PC-3 (cell line): ENCODE measurements at places on chromosomes 1 and 21. TPM values are rescaled to one million over a fixed set of nuclear protein-coding genes. Genes with fewer than 3 reads are reported as not detected.

The BEST4 gene
- total RNA-seq, result not detected in 2 replicates

The C1QB gene
- total RNA-seq, result not detected in 2 replicates

GRCh38 chr1:97572561-97572960 is 348.3 kb downstream of the DPYD start:
- DNase-seq, result no peak

DNA sequence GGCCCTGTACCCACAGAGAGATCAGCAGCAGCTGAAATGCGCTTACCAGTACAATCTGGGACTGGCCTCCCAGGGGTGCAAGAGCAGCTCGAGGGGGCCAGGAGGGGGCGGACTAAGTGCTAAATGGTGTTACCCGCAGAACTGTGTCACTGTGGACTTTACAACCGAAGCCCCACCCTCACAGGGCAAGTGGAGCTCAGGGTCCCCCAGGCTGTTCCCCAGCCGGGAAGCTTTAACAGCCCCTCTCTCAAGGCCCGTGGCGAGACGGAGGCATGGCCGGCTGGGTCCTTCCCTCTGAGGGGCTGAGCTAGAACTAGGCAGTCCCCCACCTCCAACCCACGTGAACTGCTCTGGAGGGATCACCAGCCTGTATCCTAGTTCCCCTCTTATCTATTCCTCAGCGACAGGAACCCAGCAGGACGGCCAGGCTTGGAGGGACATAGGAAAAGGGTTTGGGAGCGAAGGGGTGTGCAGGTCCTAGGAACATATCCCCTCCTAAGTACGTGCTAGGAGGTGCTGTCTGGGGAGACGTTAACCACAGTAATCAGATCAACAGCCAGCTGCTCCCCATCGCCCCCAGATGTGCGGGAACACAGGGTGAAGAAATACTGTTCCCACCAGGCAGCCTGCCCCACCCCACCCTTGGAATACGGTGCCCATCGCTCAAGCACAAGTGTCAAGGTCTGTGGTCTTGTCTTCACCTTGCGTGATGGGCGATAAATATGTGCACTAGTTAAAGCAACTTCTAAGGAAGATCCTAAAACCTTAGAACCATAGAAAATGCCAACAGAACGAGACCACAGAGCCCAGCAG is 24.4 kb downstream of the ZBTB17 start:
- DNase-seq, result no peak

The ASCL5 gene
- total RNA-seq, result 2.4 and 3.1 TPM in 2 replicates

DNA sequence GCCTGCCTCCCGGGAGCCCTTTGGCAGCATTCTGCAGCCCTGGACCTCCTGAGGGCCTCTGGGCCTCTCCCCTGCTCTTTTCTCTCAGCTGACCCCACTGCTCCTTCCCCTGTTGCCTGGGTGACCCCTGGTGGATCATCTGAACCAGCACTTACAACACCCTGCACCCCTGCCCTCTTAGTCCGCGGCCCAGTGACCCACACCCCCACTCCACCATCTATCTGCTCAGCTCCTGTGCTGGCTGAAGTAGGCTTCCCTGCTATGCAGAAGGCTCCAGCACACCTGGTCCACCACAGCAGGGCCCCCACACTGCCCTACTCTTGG is 74.0 kb downstream of the DMRTA2 start:
- DNase-seq, result no peak

DNA sequence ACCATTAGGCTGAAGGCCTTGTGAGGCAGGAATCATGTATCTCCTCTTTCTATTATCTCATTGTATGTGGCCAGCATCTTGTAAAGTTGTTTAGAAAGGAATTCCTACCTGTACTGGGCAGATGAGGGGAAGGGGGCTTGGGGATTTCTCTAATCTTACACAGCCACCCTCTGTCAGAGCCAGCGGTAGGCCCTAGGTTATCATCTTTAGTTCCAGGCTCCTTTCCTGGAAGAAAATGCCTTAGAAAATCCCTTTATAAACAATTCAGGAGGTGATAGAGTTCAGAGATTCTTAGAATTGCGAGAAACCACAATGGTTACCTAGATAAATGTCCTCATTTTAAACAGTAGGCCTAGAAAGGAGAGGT is 35.2 kb downstream of the DPT start:
- no peak for DNase-seq

The BTBD19 gene
- total RNA-seq, result 0.58 and 4.3 TPM in 2 replicates

The HSF2BP gene
- 1.2 and 2.4 TPM in 2 replicates for total RNA-seq

DNA sequence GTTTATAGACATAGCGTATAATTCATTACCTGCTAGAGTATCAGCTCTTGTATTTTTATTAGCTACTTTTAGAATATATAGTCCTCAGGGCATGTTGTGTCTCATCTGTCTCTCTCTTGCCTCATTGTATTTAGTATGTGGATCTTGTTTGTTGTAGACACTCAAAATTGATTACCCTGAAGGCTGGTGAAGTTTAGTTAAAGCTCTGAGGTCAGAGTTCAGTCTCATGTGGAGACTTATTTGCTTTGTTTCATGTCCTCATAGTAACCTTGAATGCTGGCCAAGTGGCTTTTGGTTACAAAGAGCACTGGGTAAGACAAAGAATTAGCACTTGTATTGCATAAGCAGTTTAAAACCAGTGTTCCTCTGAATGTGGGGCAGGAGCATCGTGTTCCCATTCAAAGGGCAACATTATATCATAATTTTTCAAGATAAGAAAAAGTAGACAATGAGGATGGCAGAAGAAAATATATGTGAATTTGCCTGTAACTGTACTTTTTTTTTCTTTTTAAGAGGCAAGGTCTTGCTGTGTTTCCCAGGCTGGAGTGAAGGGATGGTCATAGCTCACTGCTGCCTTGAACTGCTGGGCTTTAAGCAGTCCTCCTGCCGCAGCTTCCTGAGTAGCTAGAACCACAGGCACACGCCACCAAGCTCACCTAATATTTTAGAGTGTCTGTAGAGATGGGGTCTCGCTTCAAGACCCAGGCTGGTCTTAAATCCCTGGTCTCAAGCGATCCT is 17.4 kb downstream of the CNST start:
- DNase-seq, result no peak

DNA sequence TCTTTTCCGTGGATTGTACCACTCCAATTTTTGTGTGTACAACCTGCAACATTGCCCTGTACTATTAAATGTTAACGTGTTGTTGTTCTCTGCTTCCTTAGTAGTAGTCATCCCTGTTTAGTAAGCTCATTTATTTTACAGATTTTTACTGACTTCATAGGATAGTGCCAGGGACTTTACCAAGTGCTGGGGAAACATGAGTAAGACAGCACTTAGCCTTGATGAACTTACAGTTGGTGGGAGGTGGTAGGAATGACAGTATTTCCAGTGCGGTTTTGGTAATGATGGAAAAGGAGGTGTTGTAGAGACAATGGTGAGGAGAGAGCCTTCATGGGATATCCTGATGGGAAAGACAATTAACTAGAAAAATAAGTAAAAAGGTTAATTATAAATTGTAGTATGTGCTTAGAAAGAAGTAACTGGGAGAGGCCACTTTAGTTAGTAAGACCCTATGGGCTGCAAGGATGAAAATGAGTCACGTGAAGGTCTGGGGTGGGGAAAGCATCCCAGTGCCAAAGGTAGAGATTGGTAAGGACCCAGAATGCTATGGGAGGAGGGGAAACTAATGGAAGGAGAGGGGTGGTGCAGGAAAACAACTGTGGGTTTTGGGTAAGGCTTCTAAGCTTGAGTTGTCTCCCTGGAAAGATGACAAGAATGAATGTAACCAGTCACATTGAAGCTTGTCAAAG is 1.7 kb downstream of the RLF start:
- peak; percentile 29 for DNase-seq

DNA sequence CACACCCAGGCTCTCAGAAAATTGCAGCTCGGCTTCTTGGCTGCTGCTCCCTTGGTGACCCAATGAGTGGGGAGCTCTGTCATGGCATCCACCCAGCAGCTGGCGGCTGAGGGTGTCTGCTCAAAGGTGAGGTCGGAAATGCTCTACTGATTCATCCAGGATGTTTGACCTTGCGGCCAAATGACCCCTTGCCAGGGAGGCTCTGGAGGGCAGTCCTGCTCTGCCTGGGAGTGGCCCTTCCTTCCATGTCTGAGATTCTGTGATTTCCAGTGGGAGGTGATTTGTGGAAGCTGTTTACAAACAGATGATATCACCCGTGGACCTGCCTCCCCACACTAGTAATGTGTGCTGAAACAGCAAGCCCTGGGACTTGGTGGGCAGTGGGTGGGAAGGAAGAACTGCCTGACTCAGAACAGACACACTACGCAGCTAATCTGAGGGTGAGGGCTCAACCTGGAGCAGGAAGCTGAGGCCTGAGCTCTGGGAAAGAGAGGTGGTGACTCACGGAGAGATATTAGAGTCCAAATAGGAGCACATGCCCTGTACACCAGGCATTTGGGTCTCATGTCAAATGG is 3.0 kb downstream of the CRCT1 start:
- DNase-seq, result peak; percentile 48

DNA sequence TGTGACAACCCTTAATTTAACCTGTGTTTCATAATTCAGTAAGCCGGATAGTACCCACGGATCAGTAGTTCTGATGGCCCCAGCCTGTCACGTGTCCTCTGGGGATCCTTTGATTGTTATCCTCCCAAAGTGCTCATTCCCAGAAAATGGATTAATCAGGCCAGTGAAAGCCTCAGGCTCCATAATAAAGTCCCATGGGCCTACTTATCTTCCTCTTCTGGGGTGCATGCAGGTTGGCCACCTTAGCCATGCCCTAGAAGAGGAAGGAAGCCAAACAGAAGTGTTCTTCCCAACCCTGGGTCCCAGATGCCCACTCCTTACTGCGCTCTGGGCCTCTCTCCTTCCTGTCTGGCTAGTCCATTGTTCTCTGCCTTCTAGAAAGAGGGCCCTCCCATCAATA is 146.1 kb downstream of the EDEM3 start:
- no peak for DNase-seq

DNA sequence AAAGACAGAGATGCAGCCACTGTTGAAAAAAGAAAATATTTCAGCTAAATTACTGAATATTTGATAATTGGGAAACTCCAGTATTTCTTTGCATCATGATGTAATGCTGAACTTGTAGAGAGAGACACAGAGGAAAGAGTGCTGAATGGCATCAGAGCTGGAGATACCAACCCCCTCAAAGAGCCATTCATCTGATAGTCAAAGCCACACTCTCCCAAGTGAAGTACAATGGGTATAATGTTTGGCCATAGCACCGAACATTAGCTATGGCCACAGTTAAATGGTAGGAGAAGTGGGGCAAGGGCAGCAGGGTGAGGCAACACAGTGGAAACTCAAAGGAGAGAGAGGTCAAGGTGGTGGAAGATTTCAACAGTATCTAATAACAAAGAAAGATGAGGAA is 107.5 kb upstream of the TNFSF4 start:
- DNase-seq, result no peak

The NFASC gene
- 1.6 and 4.6 TPM in 2 replicates for total RNA-seq

DNA sequence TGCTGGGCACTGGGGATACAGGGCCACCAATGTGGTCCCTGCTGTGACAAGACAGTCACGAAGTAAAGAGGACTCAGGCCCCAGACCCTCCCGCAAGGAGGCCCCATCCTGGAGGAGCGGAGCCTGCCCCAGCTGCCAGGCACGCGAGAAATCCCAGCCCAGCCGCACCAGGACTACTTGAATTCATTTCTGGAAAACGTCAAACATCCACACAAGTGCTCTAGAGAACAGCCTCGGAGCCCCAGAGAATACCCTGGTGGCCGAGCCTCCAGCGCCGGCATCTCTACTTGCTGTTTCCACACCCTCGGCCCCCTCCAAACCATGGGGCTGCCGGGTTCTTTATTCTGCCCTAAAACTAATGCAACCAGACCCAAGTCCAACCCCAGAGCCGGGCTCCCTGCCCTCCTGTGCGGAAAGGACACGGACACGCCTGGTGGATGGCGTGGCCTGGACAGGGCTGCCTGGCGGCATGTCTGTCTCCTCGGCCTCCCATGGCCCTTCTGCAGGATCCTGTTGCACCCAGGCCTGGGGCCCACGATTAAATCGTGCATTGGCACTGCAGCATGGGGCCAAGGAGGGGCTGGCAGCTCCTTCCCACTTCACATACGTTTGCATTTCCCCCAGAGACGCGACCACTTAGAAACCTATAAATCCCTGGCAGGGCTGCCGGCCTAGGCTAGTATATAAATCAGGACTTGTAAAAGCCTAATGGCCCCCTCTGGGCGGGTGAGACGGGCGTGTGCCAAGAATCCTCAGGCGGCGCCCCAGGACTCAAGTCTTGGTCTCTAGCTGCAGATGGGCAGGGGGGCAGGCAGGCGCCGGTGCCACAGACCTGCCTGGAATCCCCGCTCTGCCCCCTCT is 41.2 kb downstream of the DMRTB1 start:
- no peak for DNase-seq

DNA sequence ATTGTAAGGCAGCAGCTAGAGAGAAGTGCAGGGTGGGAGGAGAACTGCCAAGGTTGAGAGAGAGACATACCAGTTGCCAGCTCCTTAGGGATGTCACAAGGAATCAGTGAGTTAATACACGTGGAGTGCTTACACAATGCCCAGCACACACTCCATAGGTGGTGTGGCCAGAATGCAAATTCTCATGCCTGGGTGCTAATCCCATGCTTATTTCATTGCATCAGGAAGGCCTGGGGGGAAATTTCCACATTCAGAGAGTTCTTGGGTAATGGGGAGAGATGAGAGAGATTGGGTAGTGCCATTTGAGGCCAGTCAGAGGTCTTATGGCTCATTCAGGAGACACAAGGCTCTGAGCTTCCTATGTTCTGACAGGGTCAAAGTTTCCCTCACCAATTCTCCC is 38.7 kb downstream of the GJA5 start:
- DNase-seq, result peak; percentile 22

GRCh38 chr1:51966559-51966958 is 23.9 kb downstream of the RAB3B start:
- DNase-seq, result no peak

DNA sequence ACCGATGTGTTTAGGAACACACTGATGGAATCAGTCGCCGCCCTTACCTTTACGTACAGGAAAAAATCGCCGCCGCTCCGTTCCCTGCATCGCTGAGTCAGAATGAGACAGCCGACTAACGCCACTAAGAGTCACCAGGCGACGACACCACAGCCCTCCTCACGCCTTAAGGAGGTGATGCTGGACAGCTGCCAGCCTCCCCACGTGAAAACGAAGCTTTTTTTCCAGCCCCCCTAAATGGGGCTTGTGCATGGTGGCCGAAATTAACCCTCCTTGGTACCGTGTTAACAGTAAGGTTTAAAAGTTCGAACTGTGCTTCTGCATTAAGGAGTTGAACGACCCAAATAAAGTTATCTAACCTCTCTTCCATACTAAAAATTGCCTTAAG is 511 bp downstream of the DNTTIP2 start:
- peak; percentile 76 for DNase-seq

GRCh38 chr1:14732728-14733047 is 134.2 kb downstream of the KAZN start:
- DNase-seq, result no peak

GRCh38 chr1:114116086-114116485 is 37.6 kb downstream of the SYT6 start:
- DNase-seq, result no peak

- DNase-seq, result no peak
These were observed 538 bp downstream of the GBP2 start for GRCh38 chr1:89125240-89125912.

The TCP10L gene
- total RNA-seq, result 0.23 and 2.1 TPM in 2 replicates

DNA sequence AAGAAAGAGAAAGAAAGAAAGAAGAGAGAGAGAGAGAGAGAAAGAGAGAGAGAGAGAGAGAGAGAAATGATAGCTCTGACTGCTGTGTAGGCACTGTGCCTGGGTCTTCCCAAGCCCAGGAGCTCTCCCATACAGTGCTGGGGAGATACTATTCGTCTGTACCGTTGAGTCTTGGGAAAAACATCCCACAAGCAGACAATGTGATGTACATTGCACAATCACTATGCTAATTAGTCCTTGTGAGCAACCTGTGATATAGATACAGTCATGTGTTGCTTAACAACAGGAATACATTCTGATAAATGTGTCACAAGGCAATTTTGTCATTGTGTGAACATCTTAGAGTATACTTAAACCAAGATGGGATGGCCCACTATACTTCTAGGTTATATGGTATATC is 381.0 kb downstream of the HHAT start:
- DNase-seq, result no peak

The AMY2B gene
- total RNA-seq, result 0.23 and 0.98 TPM in 2 replicates
